Epithelial cell of esophagus (primary cell): ENCODE measurements at places on chromosomes 1 and 21.

DNA sequence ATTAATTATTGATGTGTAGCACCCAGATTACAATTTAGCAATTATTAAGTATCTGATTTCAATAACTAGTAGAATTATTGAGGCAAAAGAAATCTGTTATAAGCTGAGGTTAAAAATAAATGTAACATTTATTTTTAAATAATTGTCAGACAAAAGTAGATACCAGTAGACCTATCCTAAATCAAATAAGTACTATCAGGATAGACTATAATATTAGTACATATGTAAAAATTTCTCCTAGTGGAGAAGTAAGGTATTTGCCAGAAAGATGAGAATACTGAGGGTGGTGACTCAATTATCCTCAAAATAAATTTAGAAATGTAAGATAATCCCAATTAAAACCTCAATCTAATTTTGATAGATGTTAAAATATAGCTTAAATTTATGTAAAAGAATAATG is 377.8 kb upstream of the CHRM3 start:
- no peak for DNase-seq

DNA sequence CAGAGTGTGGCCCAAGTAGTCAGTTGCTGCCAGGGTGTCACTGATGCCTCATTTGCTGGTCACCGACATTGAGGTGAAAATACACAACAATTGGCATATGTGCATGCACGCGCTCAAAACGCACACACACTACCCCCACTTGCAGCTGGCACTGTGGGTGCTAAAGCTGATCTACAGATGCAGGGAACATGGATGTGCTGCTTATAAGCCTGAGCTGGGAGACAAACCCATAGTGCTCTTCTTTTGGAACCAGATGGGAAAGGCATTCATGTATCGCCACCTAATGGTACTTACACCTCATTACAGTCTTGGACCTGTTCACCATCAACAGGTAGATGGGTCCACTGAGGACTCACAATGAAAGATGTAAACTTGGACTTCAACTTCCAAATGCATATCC is 70.3 kb upstream of the CAMK1G start:
- DNase-seq = peak; percentile 79

DNA sequence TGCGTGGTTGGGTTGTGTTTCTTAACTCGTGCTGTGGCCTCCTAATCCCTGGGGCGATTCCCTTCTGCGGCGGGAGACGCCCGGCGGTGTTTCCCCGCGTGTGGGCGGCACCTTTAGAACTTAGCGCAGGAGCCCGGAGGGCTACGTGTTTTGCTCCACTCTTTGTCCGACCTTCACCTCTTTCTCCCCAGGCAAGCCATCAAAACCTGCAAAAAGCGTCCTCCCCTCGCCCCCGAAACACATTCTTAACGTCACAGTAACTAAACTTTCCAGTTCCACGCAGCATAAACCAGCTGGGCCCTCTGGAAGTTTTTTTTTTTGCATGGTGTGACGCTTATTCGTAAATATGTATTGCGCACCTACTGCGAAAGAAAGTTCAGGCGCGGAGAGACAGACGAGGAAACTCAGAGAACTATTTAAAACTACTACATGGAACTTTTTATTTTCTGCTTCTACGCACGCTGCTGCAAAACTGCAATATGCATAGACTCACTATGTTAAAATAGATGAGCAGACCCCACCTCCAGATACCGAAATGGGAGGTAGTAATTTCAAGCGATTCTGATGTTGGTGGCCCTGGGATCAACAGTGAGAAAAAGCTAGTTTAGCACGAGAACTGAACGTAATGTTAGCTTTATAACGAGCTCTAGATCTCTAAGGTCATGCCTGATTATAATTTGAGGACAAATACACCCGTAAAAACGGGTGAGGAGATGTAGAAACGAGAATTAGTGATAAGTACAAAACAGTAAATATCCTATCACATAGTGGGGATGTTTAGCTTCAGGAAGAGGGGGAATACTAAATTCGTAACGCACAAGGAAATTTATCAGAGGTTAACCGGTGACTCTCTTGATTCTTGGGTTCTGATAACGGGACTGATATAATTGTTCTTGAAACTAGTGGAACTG is 920 bp downstream of the MTR start:
- peak; percentile 63 for DNase-seq

GRCh38 chr1:90881034-90881433 is 140.8 kb downstream of the ZNF644 start:
- DNase-seq = no peak

DNA sequence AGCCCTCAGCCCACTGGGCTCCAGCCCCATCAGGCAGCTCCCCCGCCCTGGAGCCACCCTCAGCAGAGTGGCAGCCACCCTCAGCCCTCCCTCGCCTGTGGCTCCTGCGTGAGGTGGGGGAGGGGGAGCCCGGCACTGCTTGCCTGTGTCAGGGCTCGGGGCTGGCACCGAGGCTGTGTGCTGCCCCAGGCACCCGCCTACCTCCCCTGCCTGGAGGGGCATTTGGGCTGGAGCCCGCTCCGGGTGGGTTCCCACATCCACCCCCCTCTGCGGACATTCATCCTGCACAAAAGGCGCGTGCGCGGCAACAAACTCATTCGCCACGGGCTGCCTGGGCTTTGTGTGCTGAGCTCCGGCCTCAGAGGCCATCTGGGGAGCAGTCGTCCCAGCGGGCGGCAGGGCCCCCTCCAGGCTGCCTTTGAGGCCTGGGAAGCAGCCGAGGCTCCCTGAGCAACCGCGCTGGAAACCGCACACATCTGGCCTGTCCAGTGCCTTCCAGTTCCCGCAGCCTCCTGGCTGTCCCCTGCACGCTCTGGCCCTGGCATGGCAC is 12.6 kb upstream of the TNFRSF14 start:
- no peak for DNase-seq
